CD4-positive, alpha-beta T cell treated with Interleukin-4 for 1 hour (primary cell): ENCODE measurements at places on chromosomes 11 and 22.

DNA sequence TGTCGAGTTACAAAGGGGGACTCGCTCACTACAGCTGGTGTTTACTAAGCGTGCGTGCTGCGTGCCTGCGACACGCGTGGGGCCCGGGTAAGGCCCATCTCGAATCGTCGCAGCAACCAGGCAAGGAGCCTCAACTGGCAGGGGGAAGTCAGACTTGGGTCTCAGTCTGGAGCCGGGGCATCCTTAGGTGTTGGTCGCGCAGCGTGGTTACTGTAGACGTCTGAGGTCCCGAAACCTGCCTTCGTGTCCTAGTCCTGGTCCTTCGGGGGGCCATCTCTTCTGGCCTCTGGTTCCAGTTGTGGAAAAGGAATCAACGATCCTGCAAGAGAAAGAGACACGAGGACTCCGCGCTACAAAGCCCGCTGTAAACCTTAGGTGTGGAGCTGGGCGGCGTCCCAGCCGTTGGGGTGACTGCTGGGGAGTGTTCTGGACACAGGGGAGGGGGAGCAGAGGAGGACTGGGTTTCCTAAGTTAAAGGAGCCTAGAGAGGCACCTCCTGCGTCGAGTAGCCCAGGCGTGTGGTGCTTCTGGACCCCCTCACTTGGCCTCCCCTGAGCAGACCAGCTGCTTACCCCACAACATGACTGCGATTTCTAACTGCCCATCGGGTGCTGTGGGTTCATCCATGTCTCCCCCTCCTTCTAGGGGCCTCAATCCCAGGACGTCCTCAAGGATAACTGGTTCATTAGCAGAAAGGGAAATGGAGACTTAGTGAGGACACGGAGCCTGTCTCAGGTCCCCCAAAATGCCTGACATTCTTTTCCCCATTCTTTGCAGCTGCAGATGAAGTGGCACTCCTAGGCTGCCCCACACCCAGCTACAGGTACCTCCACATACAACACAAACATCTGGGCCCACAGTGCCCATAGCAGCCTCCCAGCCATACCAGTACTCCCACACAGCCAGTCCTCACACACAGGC lies 4.9 kb upstream of the WNT11 start:
- DNase-seq, result no peak

- no peak for DNase-seq
These were observed 4.9 kb upstream of the RAB38 start for GRCh38 chr11:88179971-88180629.

DNA sequence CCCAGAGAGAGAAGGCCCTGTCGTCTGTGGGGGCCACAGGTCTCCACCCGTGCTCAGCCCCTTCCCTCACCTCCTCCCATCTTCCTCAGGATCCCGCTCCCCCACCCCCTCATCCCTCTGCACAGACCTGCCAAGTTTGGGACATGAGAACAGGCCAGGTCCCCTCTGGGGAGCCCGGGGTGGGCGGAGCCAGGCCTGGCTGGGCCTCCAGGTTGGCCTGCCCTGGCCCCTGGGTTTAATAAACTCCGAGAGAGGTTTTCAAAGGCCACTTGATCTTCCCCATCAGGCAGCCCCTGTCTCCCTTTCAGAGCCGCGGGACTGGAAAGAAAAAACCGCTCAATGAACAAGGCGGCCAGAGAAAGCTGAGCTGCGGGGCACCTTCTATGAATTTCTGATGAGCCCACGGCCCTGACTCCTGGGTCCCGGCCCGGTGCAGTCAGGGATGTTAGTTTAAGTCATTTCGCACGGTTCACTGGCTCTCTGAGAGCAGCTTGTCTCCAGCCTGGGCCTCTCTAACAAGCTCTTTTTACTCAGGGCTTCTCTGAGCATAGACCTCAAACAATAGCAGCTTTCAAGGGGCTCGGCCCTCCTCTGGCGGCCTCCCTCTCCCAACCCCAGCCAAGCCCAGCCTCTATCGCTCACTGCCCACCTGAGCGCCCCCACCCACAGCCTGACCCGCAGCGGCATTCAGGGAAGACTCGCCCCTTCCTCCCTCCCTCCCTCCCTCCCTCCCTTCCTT lies 64.8 kb downstream of the RPUSD4 start:
- no peak for DNase-seq

DNA sequence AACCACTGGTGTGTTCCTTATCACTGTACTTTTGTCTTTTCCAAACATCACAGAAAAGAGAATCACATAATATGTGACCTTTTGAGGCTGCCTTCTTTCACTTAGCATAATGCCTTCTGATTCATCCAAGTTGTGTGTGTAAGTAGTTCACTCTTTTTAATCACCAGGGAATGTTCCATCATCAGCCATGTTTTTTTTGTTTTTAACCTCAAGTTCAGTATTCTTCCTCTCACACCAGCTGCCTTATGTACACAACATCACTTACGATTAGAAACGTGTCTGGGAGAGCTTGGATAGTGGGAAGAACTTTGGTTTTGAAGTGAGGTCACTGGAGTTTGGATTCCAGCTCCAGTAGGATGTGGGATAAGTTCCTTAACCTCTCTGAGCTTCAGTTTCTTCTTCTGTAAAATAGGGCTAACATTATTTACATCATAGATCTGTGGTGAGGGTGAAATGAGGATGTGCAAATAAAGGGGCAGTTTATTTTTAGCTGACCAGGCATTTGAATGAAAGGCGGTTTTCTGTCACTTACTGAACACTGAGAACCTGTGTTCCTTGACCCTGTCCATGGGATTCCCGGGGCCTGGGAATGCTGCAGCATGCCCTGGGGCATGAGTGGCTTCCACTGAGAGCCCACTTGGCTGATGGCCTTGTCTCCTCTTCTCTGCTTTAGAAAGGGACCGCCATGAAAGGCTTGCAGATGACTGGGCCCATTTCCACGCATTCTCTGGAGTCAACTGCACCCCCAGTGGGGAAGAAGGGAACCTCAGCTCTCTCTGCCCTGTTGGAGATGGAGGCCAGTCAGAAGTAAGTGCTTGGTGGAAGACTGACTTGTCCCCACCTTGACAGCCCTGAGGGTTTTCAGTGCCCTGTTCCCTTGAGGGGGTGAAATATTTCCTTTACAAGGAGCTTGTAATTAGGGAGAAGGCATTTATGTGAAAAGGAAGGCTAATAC lies 92.6 kb downstream of the DEPDC5 start:
- DNase-seq, result no peak

DNA sequence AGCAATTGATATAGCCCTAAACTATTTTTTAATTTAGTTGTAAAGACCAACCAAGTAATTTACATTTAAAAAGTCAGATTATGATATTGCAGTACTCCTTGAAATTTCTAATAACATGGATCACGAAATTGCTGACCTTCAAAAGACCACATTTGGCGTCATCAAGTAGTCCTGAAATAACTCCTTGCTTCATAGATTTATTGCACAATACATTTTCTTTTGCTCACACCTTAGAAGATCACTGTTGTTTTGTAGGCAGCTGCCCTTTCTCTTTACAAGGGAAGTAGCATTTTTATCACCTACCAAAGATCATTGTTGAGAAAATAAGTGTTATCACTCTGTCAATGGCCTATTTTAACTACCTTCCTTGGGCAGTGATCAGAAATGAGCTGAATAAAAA lies 815.8 kb downstream of the METTL15 start:
- no peak for DNase-seq

DNA sequence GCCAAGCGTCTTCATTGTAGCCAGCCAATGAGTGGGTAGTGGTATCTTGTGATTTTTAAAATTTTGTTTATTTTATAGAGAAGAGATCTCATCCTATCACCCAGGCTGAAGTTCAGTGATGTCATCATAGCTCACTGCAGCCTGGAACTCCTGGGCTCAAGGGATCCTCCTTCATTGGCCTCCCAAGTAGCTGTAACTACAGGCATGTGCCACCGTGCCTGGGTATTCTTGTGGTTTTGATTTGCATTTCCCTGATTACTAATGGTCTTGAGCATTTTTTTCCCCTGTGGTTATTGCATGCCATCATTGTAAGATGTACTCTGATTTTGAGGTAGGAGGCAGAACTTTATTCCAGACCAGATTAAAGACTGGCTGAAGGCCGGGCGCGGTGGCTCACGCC lies 2.4 kb upstream of the DENND6B start:
- DNase-seq, result no peak

DNA sequence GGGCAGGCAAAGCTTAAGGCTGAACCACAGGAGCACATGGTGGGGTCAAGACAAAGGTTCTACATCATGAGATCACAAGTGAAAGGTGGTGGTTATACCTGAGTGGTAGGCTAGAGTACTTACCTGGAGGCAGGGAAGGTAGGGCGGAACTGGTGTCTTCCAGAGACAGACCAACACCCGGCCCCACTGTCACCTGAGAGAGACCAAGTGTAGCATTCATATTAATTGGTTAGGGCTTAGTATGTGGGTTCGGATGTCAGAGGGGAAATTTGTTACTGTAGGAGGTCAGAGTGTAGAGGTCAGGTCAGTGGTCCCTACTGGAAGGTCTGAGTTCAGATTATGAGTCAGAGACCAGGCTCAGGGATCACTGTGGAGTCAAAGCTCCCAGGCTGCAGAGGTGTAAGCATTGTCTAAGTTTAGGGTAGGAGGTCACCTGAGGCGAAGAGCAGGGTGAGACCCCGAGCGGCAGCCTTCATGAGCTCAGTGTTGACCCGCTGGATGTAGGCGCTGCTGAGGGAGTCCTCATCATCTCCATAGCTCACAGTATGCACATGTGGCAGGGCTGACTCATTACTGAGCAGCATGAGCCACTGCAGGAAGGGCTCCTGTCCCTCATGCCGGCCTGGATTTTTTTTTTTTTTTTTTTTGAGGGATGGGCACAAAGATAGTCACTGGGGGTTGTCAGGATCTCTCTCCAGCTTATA lies 3.2 kb downstream of the TPP1 start:
- no peak for DNase-seq

DNA sequence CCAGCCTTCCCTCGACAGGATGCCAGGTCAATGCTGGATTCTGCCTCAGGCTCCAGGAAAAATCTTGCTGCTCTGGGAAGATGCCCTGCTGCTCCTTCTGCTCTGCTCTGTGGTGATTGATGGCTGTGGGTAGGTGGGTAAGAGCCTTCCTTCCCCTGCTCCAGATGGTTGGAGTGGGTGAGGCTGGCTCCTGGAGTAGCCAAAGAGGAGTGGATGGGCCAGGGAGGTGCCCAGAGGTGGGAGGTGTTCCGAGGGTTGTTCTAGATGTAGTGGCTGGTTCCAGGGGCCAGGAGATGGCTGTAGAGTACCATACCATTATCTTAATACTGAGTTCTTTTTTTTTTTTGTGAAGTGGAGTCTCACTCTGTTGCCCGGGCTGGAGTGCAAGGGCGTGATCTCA lies 99.6 kb upstream of the THY1 start:
- no peak for DNase-seq

GRCh38 chr22:48306284-48306683 lies 1521.4 kb downstream of the BRD1 start:
- no peak for DNase-seq

GRCh38 chr22:48359613-48359965 lies 1468.1 kb downstream of the BRD1 start:
- no peak for DNase-seq

DNA sequence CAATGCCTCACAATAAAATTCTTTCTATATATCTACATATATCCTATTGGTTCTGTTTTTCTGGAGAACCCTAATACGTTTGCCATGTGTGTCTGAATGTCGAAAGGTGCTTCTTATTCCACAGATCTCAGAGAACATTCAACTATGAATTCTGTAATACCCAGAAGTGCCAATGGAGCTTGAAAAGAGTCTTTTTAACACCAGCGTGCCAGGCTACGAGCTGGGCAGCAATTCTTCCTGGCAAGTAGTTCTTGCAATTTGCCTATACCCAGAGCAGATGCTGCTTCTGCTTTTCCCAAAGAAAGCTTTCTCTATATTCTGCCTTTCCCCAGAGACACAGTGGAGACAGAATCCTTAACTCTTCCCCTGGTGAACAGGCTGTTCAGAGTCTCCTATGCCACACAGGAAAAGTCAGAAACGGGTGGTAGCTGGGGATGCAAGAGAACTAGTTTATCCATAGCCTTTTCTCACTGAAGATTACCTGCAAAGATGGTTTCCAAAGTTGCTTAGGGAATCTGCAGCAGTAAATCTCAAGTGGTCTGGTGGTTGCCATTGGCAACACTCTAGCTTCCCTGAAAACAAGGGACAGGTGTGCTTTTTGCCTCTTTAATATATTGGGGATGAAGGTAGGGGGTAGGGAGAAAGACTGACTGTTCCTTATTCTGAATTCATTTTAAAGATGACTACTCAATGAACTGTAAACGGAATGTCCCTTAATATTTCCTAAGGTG lies 16.8 kb upstream of the PAFAH1B2 start:
- no peak for DNase-seq

DNA sequence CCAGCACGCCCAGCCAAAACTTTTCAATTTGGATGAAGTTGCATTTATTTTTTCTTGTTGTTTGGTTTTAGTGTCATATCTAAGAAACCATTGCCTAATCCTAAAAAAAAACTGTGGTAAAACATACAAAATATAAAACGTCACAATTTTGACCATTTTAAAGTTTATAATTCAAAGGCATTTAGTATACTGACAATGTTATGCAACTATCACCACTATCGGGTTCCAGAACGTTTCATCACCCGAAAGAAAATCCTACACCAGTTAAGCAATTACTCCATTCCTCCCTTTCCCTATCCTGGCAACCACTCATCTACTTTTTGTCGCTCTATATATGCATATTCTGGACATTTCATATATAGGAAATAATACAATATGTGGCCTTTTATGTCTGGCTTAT lies 30.5 kb upstream of the PHOX2A start:
- DNase-seq, result no peak

GRCh38 chr11:6979365-6979764 lies 40.8 kb downstream of the ZNF214 start:
- DNase-seq, result no peak
